MG63 (cell line): ENCODE measurements at places on chromosomes 16 and 17. TPM values are rescaled to one million over a fixed set of nuclear protein-coding genes. Genes with fewer than 3 reads are reported as not detected.
A peak's percentile ranks its signal among the peaks of the same experiment; 100 is the strongest.

Gene SHISA6
- total RNA-seq: not detected in 2 replicates

GRCh38 chr16:6232056-6232455, 1100.6 kb upstream of the RBFOX1 start:
- no peak for DNase-seq

GRCh38 chr16:65833171-65833871, 533.2 kb upstream of the CDH5 start:
- DNase-seq: peak; percentile 28

- DNase-seq: no peak
These were observed 209.9 kb downstream of the GSG1L start for GRCh38 chr16:27853651-27854050.

DNA sequence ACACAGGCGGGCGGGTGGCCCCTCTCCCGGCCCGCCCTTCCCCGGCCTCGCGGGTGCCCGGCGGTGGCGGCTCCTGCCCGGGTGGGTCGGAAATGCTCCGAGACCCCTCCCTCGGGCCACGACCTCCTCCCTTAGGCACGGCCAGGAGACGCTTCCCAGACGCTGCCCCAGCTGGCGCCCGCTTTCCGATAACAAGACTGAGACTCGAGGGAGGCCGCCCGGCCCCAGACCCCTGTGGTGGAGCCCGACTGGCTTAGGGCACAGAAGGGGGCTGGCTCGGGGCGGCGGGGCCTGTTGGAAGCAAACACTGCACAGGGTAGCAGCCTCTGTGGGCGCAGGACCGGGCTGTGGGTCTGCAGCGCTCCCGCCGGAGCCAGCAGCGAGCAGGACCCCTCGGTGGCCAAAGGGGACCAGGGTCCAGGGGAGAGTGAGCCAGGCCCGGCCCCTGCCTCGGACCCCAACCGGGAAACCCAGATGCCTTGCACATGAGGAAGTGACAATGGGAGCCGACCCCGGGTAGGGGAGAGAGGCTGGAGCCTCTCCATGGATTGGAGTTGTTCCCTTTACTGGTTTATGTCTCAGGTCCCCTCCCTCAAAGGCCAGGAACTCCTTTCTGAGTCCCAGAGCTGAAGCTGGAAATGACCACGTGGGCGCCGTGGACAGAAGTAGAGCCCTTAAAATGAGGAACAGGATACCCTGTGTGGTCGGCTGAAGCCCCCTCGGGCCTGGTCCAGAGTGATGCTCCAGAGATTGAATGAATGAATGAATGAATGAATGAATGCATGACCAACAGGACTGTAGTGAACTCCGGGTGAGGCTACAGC, 19.8 kb upstream of the ADCY7 start:
- peak; percentile 23 for DNase-seq

- DNase-seq: peak; percentile 38
These were observed 35.1 kb upstream of the SLC38A10 start for GRCh38 chr17:81329927-81330883.

- DNase-seq: no peak
These were observed 19.8 kb upstream of the G6PC1 start for GRCh38 chr17:42880776-42881310.

Gene CES5A
- not detected in 2 replicates for total RNA-seq

- no peak for DNase-seq
These were observed 85.5 kb upstream of the DOC2B start for GRCh38 chr17:266701-267667.

DNA sequence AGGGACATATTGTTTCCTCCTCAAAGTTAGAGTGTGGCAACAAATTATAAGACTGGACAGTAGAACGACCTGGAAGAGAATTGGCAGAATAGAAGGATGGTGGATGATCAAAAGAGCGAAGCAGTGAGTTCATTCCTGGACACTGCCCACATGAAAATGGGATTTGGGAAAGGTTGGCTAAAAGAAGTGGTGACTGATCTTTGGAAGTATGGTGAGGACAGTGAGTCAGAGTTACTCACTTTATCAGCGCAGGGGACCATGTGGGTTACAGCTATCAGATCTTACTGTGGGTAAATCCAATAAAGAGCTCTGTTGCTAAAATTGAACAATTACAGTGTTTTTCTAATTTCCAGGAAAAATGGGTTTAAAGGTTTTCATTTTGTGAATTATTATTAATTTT, 2.7 kb upstream of the TANC2 start:
- peak; percentile 75 for DNase-seq

GRCh38 chr17:69326377-69327059, 415 bp downstream of the ABCA5 start:
- peak; percentile 12 for DNase-seq

DNA sequence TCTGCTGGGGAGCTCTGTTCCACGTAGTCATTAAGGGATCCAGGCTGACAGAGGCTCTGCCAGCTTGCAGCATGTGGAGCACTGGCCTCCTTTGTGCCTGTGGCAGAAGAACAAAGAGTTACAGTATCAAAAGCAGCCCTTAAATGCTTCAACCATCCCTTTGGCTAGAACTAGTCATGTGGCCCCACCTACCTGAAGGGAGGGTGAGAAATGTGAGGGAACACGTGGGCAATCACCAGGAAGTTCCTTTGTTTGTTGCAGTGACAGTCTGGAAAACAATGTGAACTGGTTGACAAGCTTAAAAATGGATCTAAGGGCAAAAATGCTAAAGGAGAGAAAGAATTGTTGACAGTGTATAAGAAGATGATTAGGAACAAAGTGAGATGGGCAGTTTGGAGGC, 290.4 kb upstream of the HSBP1 start:
- no peak for DNase-seq

DNA sequence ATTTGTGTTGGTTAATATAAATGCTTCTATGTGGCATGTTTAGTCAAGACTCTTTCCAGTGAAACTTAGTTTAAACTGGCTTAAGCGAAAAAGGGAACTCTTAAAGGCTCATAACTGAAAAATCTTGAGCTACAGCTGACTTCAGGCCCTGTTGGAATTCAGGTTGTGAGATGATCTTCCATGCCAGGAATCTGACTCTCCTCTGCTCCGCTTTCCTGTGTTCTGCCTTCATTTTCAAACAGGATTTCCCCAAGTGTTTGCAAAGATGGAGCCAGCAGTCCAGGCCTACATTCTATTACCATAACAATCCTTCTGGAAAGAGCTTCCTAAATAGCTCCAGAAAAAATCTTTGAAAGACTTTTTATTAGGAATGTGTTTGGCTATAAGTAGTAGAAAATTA, 134.9 kb downstream of the NLK start:
- no peak for DNase-seq

Gene ZNF597
- total RNA-seq: 0.03 and 0.62 TPM in 2 replicates

GRCh38 chr17:13865650-13866049, 203.7 kb upstream of the COX10 start:
- DNase-seq: peak; percentile 3

- DNase-seq: no peak
These were observed 1.0 kb downstream of the GSDMA start for GRCh38 chr17:39963829-39964228.

Gene BCL7C
- total RNA-seq: 64.3 and 70.8 TPM in 2 replicates

DNA sequence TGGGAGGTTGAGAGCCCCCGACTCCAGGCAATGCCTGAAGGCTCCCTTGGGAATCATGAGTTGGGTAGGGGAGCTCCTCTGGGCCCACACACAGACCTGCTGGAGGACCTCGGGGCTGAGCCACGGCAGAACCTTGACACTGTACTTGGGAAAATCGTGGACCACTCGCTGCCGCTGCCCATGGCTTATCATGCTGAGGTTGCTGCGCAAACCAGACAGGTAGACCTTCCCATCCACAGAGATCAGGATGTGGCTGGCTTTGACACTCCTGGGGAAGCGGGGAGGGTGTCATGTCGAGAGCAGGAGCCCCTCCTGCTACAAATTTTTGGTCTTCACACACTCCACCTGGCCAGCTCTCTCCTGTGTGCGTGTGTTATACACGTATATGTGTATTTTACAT, 7.2 kb upstream of the LIMD2 start:
- DNase-seq: no peak

GRCh38 chr16:84613408-84614072, 4.3 kb downstream of the COTL1 start:
- no peak for DNase-seq

DNA sequence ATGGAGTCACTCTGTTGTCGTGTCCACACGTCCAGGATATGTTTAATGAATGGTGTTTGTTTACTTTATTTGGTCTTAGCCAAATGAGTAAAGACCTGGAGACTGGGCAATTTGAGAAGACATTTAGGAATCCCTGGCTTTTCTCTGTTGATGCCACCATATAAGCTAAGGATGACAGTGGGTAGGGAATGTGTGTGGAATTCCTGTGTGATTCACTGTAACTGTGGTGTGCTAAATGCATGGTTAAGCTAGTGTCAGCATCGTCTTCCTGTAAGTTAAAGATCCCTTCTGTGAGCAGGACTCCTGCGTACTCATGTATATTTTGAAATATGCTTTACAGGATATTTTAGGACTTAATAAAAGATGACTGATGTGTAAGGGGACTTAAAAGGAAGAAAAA, 26.4 kb downstream of the GOSR1 start:
- DNase-seq: no peak

- no peak for DNase-seq
These were observed 6.9 kb downstream of the SALL1 start for GRCh38 chr16:51144203-51144602.

- DNase-seq: no peak
These were observed 155.6 kb downstream of the GRIN2A start for GRCh38 chr16:10026593-10026992.

GRCh38 chr16:8795091-8795490, 2.3 kb downstream of the TMEM186 start:
- DNase-seq: no peak

GRCh38 chr17:66715745-66716156, 119.2 kb upstream of the CACNG5 start:
- DNase-seq: no peak

Gene CLEC19A
- total RNA-seq: not detected in 2 replicates

DNA sequence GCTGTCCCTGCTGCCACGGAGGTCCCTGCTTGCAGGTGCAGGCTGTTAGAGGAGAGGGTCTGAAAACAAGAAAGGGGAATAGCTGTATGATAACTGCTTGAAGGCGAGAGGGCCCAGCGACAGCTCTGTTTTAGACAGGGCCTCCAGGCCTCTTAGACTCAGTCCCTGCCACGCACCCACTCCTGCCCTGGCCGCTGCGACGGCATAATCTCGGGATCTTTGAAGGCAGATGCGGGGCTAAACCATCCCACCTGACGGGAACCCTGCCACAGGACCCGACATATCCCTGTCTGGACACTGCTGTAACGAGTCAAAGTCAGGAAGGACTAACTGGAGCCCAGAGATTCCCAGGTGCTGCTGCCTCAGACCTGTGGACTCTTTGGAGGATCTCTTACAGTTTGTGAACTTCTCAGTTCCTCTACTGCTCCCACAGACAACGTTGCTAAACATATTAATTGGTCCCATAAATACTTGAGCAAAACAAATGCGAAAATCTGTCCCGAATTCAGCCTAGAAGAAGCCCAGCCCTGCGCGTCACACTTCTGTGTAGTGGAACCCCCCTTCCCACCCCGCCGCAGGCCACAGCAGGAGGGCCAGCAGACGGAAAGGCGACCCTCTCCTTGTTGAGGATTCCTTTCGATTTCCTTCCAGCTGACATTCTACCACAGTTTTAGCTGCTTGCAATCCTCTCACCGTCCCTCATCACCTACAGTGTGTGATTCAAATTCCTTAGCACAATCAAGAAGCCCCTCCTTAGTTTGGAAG, 998 bp upstream of the TMEM11 start:
- DNase-seq: no peak

DNA sequence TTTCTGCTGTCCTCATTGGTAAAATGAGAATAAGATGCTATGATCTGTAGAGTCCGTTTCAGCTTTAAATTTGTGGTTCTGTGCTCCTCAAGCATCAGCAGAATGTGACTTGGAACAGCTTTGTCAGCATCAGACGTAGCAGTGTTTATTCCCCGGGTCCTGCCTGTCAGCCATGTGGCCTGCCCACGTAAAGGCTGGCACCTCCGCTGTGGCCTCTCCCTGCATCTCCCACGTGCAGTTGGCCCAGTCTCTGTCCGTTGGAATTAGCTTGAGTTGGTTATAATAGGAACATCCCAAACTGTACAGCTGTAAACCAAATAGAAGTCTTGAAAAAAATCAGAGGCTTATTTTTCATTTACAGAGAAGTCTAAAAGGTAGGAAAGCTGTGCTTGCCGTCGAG, 61.7 kb downstream of the ARHGAP44 start:
- DNase-seq: no peak

DNA sequence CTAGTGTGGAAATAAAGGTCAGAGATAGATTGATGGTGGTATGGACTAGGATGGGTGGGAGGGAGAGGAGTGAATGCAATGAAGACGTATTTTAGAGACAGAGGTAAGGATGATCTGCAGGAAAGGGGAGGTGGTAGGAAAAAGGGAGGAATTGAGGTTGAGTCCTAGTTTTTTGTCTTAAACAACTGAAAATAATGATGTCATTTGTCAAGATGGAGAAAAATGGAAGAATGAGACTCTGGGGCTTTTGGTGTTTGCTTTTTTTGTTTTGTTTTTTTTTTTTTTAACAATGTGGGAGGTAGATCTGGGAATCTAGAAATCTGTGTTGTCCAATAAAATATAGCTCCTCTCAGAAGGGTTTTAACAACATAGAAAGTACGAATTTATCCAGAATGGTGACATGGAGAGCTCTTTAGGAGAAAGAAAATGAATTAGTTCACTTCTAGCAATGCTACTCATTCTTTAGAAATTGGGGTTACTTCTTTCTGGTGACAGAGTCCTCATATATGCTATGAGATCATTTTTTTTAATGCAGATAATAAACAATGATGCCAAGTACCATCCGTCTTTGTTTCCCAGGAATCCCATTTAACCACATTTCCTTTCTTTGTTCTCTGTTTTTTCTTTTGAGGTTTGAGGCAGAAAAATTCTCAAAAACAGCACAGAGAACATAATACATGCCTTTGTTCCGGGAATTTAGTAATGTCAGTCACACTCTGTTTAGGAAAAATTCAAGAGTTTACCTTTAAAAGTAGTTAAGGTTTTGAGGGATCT, 225.3 kb upstream of the COX10 start:
- no peak for DNase-seq

- DNase-seq: no peak
These were observed 150.0 kb downstream of the HS3ST4 start for GRCh38 chr16:25841761-25842160.

GRCh38 chr16:31148281-31148728, 1.6 kb downstream of the PRSS36 start:
- DNase-seq: no peak

- no peak for DNase-seq
These were observed 36.1 kb downstream of the CMIP start for GRCh38 chr16:81480606-81481206.

Gene KCNJ2
- 8.1 and 12.8 TPM in 2 replicates for total RNA-seq

Gene PTX4
- not detected in 2 replicates for total RNA-seq

Gene FOXF1
- total RNA-seq: 8.9 and 13.0 TPM in 2 replicates

DNA sequence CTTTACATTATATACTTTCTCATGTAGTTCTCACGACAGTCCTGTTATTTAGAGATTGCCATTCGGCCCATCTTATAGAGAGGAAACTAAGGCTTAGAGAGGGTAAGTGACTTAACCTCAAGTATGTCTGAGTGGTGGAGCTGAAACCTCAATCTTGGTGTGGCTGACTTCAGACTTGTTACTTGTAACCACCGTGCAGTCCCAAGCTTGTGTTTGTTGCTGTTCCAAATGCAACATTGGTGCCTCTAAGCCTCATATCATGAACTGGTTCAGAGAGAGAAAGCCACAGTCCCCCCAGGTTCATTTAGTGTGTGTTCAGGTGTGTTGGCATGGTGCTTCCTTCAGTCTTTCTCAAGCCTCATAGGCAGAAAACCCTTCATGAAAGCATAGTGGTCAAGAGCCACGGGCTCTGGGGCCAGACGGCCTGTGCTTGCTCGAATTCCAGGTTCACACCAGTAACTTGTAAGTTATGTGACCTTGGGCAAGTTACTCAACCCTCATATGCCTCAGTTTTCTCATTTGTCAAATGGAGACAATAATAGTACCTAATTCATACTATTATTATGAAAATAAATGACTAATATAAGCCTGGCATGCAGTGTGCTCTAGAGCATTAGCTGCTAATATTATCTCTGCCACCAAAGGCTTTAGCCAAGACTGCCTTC, 39.9 kb downstream of the CDH1 start:
- DNase-seq: no peak

Gene SMYD4
- 6.3 and 9.6 TPM in 2 replicates for total RNA-seq
